ENCODE measurements at places on chromosomes 12 and 14. TPM values are rescaled to one million over a fixed set of nuclear protein-coding genes. Genes with fewer than 3 reads are reported as not detected.

DNA sequence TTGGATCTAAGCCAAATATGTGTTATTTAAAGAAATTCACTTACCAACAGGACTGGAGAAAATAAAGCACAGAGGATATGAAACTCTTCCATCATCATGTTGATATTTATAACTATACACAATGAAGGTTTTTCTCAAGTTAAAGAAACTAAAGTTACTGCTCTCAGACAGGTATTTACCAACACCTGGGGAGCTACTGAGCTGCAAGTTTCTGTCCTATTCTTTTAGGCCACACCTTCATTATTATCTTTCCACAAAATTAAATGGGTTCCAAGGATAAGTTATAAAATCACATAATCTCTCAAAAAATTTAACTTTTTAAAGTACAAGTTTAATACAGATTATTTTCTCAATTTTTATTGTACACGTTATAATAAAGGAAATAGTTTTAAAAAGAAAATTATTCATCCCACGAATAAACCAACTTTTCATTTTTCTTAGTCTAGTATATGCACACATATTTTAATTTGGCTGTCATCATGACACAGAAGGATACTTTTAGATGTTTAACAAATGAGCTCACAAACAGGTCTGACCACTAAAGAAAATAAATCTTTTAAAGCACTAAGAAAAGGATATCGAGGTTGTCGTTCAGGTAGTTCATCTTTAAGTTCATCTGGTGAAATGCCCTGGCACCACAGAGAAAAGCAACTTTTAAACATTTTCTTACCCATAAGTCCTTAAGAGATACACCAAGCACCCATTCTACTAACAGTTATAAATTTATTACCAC, 7.8 kb downstream of the GMFB start:
- no peak for DNase-seq

GRCh38 chr12:121775501-121775900, 18.0 kb downstream of the RHOF start:
- DNase-seq = no peak

DNA sequence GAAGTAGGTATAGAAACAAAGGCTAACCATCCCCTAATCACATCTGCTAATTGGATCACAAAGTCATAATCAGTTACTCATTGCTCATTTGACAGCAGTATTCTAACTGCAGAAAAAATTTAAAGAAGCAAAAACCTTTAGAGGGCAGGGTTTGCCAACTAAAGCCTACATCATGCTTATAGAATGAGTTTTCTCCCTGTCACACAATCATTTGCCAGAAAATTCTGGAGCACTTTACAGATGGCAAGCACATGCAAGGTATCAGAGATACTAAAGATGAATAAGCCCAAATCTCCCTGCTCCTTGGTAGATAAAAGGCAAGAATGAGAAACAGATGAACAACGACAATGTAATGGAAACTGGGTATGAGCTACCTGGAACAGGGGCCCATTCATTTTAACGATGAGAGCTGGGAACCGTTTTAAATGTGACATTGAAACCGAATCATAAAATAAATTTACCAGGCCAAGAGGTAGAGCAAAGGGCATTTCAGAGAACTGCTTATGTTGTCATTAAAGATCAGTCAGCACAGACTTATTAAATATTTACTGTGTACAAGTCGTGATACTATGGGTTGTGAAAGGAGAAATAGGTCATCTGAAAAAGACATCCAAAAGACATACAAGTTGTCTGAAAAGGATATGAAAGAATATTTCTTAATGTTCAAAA, 211.4 kb upstream of the ABCD2 start:
- no peak for DNase-seq

The GLIPR1L1 gene
- not detected for total RNA-seq

DNA sequence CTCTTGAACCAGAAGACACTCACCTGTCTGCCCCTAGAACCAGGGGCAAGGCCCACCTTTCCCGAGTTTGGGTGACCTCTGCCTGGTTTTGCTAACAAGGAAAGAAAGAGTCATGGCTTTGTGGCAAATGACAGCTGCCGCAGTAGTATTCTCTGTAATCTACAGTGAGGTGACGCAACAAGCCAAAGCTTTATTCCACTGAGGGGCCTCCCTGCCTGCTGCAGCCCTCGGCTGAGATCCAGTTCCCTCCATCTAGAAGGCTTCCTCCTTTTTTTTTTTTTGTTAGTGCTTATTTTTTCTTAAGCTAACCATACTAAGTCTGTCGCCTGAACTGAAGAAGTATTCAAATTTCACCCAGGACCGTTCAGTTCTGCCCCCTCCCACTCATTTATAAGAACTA, 142.3 kb upstream of the TMCC3 start:
- no peak for DNase-seq

- DNase-seq = no peak
Measured at GRCh38 chr12:1360441-1361210, 233.8 kb downstream of the FBXL14 start.

The TSPAN11 gene
- 0.26 TPM for total RNA-seq

- DNase-seq = no peak
Measured at GRCh38 chr14:92863286-92864080, 59.5 kb upstream of the CHGA start.

The TAS2R50 gene
- 3.3 TPM for total RNA-seq

GRCh38 chr12:42744539-42745182, 155.1 kb upstream of the PRICKLE1 start:
- DNase-seq = peak; percentile 18

DNA sequence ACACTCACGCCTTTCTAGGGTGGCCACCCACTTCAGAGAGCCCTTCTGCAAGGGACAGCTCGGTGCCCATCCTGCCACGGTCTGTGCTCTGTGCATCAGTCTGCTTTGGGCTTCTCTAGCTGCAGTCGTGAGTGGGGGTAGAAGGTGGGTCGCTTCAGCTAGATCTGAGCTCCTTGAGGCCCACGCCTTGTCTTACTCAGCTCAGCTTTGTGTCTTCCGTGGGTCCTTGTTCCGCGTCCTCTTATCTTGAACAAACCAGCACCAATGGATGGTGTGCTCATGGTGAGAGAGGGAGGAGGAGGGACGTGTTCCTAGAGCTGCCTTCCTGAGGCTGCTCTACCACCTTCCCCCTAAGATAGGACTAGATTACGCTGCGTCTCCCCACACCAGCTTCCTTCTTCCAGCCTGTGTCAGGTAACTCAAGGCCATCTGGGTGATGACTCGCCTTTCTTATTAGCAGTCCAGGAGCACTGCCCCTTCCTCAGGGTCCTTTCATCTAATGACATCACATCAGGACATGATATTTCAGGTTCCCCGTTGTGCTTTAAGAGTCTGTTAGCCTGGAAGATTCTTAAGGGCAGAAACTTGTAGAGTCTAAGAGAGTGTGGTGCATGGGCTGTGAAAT, 118.8 kb downstream of the TSPAN9 start:
- no peak for DNase-seq

DNA sequence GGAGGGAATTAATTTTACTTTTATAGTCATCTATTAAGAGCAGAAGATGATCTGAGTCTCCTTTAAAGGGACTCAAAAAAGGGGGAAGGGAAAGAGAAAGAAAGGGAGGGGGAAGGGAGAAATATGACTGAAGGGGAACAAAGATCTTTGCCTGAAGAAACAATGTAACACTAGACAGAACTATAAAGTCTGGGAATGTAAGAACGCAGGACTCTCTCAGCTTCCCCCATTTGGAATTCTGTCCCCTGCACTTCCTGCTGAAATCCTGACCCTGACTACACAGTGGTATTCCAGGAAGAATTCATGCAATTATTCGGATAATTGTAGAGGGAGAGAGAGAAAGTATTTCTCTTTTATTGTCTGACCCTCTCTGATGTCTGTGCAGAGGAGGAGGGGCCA, 8.6 kb upstream of the HOXC11 start:
- no peak for DNase-seq

The RASSF9 gene
- total RNA-seq = 1.3 TPM

DNA sequence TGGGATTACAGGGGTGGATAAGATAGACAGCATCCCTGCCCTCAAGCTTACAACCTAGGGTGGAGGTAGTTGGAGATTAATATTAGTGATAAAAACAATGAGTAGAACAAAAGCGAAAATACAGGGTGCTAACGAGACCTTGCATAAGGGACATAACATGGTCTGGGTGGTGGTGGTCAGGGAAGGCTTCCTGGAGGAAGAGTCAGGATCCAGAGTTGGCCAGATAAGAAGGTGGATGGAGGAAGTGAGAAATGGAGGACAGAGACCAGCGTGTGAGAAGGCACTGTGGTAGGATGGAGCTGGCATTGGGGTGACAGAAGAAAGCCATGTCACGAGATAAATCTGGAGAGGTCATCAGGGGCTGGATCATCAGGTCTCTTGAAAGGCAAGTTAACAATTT, 19.2 kb downstream of the NOS1 start:
- DNase-seq = no peak

- peak; percentile 53 for DNase-seq
Measured at GRCh38 chr12:56336361-56337167, 2.1 kb upstream of the IL23A start.

The FGF6 gene
- not detected for total RNA-seq

The CCNT1 gene
- total RNA-seq = 12.5 TPM

DNA sequence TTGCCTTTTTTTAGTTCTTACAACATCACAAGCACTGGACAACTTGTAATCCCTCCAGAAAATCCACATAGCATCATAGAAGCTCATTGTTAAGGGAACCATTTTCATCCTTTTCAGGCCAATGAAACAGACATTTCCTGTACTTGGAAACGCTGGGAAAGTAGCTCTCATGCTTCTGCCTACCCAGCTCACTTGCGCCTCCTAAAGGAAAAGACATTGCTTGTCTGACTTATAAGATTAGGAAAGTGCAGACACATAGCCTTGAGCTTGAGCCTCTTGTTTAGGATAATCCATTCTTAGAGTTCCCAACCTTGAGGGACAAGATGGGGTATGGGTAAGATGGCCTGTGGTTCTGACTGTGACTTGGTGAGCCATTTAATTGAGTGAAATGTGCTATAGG, 589.5 kb downstream of the NOVA1 start:
- DNase-seq = no peak

DNA sequence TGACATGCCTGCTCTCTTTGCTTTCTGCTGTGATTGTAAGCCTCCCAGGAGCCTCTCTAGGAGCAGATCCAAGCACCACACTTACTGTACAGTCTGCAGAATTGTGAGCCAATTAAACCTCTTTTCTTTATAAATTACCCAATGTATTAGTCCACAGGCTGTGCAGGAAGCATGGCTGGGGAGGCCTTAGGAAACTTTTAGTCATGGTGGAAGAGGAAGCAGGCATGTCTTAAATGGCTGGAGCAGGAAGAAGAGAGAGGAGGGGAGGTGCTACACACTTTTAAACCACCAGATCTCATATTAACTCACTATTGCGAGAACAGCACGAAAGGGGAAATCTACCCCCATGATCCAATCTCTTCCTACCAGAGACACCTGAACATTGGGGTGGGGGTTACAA, 108.9 kb downstream of the DERA start:
- DNase-seq = no peak

DNA sequence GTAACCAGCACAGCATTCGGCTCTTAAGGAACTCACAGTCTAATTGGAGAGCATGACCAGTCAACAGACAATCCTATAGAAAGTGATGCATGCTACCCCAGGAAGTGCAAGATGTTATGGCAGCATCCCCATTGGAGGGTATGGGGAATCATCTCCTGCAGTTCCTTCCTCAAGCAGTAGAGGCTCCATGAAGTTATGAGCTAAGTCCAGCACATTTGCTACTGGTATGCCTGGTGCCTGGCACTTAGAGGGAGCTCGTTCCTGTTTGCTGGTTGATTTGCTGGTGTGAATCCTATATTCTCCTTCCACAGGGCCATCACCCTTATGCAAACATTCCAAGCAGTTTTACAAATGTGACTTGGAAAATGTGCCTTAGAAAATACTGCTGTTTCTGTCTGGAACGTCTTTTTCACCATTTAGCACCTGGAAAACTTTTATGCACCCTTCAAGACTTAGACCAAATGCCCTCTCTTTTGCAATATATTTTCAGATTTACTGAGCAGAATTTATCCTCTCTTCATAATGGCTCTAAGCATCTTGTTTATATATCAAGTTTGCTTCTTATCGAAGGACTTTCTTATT, 136.1 kb upstream of the WSCD2 start:
- DNase-seq = peak; percentile 16

DNA sequence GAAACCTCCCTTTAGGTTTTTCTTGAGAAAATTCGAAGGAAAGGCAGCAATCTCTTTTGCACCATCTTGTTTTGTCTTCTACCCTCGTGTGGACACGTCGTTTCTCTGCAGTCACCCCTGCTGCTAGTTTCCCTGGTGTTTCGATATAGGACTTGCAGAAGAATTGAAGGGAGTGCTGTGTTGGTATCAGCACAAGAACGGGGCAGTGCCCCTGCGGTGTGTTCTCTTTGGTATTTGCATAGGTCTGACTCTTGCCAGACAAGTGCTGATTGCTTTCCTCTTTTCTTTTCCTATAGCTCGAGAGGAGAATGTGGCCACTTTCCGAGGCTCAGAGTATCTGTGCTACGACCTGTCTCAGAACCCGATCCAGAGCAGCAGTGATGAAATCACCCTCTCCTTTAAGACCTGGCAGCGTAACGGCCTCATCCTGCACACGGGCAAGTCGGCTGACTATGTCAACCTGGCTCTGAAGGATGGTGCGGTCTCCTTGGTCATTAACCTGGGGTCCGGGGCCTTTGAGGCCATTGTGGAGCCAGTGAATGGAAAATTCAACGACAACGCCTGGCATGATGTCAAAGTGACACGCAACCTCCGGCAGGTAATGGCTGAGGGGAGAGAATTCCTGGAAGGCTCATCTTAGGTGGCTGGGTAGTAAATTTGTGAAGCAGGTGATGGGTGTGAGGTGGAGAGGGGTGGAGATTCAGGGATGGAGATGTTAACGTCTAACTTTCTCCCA, 474.8 kb downstream of the NRXN3 start:
- no peak for DNase-seq

GRCh38 chr12:56154246-56154771, 1.9 kb downstream of the MYL6B start:
- no peak for DNase-seq

- DNase-seq = no peak
Measured at GRCh38 chr12:54175200-54175963, 13.4 kb downstream of the SMUG1 start.

DNA sequence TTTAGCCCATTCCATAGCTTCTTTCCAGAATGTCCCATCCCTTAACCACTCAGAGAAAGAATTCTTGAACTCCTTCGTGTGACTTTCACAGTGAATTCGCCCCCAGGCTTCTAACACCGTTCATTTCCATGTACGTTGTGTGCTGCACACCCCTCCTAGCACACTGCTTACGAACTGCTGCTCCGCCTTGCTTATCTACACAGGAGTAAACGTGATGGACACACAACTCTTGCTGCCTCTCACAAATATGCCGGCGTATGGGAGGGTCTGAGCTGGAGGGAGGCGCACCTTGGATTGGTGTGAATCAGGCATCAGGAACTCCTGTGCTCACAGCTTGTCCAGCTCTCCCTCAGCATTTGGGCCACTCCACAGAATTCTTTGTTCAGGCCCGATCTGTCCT, 3.9 kb upstream of the ADGRD1 start:
- no peak for DNase-seq

DNA sequence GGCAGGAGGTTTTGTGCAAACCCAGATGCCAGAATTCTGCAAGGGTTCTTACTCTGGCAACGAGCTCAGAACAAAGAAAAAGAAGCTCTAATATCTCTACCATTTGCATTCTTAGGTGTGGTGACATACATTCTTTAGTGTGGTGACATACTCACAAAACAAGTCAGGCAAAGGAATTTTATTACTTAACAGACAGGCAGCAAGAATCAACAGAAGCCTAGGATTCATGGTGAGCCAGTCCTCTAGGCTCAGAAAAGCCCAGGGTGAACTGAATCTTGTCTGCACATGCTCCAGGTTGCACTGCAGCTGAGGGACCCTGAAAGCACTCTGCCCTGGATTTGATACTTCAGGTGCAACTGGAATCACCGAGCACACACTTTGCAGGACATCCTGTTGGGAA, 122.4 kb upstream of the PTPRQ start:
- DNase-seq = no peak

The PPP1CC gene
- total RNA-seq = 83.0 TPM

All from body of pancreas (tissue), 4 donors.